ENCODE measurements at places on chromosomes 12 and 14.

DNA sequence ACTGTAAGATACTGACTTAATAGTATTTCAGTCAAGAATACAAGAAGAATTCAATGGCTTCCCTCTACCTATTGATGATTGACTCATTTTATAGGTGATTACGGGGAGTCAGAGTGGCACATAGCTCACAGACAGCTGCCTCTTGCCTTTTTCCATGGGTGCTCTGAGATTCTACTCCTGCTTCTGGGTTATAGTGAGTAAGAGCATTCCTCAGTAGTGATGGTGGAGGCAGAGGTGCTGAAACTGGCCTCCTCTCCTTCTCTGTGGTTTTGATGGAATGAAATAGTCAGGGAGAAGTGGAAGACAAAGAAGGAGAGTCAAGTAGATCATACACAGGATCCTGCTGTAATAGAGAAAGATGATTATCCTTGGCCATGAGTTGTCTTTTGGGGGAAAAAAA is 438.2 kb upstream of the FAR2 start:
- DNase-seq = peak; percentile 76

GRCh38 chr14:44564908-44565307 is 57.8 kb upstream of the FSCB start:
- DNase-seq = no peak

GRCh38 chr12:50786498-50787231 is 22.8 kb downstream of the ATF1 start:
- peak; percentile 93 for DNase-seq

DNA sequence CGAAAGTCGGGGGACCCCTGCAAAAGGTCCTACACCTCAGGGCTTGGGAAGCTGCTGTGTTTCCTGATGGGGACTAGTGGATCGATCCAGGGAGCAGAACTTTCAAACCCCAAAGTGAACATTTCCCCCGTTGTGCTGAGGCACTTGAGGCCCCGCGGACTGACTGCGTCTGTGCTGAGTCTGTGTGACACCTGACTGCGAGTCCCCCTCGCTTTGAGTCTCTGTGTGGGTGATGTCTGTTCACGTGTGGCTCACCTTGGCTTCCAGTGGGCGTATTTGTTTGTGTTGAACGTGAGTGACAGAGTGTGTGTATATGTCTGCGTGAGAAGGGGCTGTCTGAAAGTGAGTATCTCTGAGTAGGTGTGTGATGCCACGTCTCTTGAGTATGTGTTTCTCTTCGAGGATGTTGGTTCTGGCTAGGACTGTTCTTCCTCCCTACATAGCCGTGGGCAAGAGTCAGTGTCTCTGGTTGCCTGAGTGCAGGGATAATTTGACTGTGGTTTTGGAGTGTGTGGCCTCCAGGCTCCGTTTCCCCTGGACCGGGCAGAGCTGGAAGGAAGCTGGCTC is 1.3 kb downstream of the TEAD4 start:
- DNase-seq = peak; percentile 56

DNA sequence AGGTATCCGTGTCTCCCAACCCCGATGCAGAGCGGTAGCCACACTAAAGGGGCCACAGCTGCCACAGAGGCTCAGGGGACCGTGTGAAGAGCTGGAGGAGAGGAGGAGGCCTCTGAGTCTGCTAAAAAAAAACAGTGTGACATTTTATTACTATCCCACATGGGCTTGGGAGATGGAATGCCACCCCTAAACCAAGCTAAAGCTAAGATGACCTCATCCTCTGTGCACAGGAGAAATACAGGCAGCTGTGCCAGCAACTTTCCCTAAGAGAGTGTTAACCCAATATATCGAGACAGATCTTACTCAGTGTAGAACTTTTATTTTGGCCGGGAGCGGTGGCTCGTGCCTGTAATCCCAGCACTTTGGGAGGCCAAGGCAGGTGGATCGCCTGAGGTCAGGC is 18.0 kb downstream of the BCL2L14 start:
- no peak for DNase-seq

Data from astrocyte of the hippocampus (primary cell).